Hair follicle dermal papilla cell (primary cell): ENCODE measurements at places on chromosomes 7 and 10. TPM values are rescaled to one million over a fixed set of nuclear protein-coding genes. Genes with fewer than 3 reads are reported as not detected.

The LRIT1 gene
- total RNA-seq = not detected in 2 replicates

The C7orf57 gene
- total RNA-seq = 0.24 TPM in 1 of 2 replicates, not detected in the other

The SLC18A3 gene
- not detected in 2 replicates for total RNA-seq

The CYP2E1 gene
- 1.3 and 1.5 TPM in 2 replicates for total RNA-seq

The KLF14 gene
- total RNA-seq = 0.12 TPM in 1 of 2 replicates, not detected in the other

The ZDHHC16 gene
- 58.9 and 63.1 TPM in 2 replicates for total RNA-seq

The NODAL gene
- total RNA-seq = not detected in 2 replicates

The COL1A2 gene
- 7,182 and 10,219 TPM in 2 replicates for total RNA-seq

The AP3M1 gene
- 45.4 and 48.8 TPM in 2 replicates for total RNA-seq

The HECW1 gene
- 2.3 and 3.4 TPM in 2 replicates for total RNA-seq

The SNCG gene
- total RNA-seq = 1.5 and 3.2 TPM in 2 replicates

The PITX3 gene
- total RNA-seq = not detected in 2 replicates
